ENCODE measurements at places on chromosomes 5 and 9.

- no peak for DNase-seq
Measured at GRCh38 chr9:2624051-2624682, 2.6 kb downstream of the VLDLR start.

DNA sequence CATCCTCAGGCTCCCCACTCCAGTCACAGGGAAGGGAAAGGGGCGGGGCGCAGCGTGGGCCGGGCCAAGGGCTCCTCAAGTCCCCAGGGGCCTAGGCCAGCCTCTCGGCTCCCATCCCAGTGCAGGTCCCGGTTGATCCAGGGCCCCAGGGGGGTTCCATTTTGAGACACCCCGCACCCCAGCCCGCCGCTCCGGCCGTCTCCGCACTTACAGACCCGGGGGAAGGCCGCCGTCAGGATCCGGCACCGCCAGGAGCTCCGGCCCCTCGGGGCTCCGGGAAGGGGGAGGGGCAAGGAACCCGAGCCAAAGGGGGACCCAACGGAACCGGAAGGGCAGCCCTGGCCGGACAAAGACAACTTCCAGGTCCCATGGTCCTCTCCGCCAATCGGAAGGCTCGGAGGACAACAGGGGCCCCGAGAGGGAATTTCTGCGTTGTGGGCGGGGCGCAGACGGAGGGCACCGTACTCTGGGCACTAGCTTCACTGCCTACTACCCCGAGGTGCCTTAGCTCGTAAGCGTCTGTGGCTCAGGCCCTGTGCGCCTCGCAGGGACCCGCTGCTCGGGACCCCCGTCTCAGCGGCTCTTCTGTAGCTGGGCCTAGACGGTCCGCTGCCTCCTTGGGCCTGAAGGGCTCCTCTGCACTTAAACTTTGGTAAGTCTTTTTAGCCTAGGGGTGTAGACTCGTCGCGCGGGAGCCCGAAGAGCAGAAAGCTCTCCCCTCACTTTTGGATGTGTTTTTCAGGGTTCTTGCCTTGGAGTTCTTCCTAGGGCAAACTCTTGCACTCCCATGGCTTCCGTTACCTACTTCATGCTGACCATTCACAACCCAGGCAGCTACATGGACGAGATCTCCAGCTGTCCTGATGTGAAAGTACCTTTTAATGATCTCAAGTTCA is at the start of gene ZBTB26:
Gene ZBTB26 (minus strand): TSS at position 287 of the 896 bp plus-strand sequence. CDS start 11,578 bp downstream, outside the sequence.
- DNase-seq = peak; percentile 92

DNA sequence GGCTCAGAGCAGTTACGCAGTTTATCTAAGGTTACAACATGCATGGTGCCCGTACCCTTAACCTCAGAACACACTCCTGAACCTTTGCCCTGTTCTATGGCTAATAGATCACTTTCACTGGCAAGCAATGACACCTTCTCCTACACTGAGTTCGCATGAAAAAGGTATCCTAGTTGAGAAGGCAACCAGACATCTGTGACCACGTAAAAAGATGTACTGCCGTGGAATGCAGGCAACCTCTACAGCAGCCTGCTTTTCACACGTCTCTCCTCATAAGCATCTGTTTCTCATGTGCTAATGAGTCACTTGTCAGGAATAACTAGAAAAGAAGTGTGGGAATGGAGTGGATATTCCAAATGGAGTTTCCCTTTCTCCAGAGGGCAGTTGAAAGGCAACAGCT is 71.4 kb downstream of the FBXO38 start:
- DNase-seq = no peak

DNA sequence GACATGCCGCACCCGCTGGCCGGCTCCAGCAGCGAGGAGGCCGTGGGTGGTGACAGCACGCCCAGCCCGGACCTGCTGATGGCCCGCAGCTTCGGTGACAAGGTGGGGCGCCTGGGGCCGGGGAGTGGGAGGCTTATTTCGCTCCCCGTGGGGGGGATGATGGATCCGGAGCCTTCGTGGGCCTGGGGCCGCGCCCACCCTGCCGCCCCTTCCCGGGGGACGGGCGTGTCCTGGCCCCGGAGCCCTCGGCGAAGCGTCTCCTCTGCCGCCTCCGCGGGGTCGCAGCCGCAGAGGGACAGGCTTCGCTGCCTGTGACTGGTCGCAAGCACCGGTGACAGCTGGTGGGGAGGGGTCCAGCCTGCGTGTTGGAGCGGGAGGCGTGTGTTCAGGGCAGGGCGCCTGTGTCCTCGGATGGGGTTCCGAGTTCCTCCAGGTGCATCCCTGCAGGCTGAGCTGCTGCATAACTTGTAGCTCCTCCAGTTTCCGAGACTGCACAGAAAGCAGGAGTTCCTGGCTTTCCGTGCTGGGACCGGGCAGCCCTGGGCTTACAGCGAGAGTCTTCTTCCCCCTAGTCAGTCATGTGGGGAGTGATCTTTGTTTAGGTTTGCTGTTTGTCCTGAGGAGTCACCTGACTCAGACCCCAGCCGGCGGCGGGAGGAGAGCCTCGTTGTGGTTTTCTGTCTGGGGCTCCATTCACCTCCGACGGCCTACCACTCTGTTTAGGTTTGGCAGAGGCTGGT is 666 bp downstream of the SNX30 start:
- peak; percentile 68 for DNase-seq

DNA sequence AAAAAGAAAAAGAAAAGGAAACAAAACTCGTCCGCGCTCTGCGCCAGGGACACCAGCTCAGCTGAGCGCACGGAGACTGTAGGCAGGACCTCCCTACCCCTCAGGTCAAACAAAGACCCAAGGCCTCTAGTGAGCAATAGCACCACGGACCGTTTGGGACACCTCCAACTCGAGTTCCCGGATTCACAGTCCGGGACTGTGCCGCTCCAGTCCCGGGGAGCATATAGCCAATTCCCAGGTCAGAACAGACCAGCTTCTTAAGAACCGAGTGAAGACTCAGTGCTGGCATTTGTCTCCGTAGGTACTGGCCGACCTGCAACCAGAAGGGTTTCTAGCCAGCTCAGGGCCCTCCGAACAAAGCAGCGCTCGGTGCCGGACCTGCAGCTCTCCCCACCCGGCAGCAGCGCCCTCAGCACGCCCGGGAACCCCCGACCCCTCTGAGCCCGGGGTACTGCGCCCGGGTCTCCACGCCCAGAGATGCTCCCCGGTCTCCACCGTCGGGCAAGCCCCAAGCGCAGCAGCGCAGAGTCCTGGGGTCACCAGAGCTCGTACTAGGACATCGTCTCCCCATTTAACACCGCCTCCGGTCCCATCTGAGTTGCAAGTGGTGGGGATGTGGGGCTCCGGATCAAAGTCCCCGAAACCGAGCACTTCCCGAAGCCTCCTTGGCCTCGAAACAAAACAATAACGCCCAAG is 591 bp downstream of the ABCA1 start:
- peak; percentile 47 for DNase-seq

- DNase-seq = no peak
Measured at GRCh38 chr5:123098767-123099513, 9.9 kb downstream of the PRDM6 start.

DNA sequence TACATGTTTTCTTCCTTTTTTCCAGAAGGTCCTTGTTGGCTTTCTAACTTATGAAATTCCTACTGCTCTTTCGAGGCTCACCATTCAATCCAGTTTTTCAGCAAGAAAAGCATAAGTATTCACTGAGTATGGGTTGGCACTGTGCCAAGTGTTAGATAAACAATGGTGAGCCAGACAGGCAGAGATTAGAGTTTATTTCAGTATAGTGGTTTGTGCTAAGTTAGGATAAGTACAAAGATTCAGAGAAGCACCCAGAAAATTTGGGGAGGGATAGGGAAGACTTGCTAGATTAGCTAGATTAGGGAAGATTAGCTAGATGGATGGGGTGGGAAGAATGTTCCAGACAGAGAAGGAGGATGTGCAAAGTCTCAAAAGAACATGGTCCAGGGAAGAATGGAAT is 122.9 kb downstream of the OXCT1 start:
- no peak for DNase-seq

DNA sequence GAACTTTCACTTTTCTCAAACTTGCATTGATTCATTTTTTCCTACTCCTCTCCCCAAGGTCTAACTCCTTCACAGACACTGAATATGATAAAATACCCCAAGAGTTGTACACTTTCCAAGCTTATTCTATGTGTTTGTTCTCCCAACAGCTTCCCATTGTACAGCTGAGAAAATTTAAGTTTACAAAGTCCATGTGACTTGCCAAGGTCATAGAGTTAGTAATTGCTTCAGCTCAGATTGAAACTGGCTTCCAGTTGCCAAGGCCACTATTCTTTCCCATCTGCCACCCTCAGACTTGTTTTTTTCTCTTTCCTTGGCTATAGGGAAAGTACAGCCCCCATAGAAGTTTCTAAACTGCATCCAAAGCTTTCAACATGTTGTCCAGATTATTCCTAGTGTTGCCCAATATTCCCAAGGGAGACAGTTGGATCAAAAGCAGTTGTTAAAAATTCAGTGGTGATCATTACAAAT is 34.8 kb downstream of the TNFSF8 start:
- no peak for DNase-seq

GRCh38 chr9:38642951-38643814 is 22.8 kb upstream of the ANKRD18A start:
- DNase-seq = no peak

All from nephron progenitor cell (in vitro differentiated cells).